ENCODE measurements at places on chromosomes 6 and 20.

DNA sequence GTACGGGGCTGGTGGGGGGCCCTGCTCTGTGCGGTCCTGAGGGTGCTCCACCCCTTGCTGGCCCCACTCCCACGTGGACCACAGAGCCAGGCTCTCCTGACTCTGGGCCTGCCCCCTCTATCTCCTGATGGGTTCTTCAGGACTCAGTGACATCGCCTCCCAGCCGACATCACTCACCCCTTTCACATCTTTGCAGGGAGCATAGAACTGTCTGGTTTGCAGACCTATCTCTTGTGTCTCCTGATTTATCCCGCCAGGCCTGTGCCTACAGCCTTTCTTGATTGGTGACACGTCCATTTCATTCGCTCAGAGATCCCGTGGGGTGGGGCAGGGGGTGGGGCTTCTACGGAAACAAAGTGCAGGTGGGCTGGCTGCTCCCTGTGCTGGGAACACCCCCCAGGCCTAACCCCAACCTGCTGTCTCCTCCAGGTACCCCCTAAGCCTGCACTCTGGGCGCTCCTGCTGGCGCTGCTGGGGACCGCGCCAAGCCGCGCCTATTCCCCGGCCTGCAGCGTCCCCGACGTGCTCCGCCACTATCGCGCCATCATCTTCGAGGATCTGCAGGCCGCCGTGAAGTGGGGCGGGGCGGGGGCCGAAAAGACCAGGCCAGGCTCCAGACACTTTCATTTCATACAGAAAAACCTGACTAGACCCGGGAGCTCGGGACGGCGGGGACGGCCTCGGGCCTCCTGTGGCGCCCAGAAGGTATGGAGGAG lies 1.7 kb downstream of the C20orf204 start:
- DNase-seq, result no peak

GRCh38 chr20:37314099-37314498 lies 24.6 kb downstream of the MANBAL start:
- no peak for DNase-seq

GRCh38 chr6:131694832-131695426 lies 6.3 kb downstream of the OR2A4 start:
- peak; percentile 16 for DNase-seq

GRCh38 chr6:119800526-119800925 lies 451.0 kb upstream of the MAN1A1 start:
- peak; percentile 4 for DNase-seq

GRCh38 chr20:63831993-63832686 lies 1.1 kb upstream of the ZBTB46 start:
- no peak for DNase-seq

GRCh38 chr6:26306232-26306631 lies 58.8 kb upstream of the BTN3A2 start:
- DNase-seq, result no peak

DNA sequence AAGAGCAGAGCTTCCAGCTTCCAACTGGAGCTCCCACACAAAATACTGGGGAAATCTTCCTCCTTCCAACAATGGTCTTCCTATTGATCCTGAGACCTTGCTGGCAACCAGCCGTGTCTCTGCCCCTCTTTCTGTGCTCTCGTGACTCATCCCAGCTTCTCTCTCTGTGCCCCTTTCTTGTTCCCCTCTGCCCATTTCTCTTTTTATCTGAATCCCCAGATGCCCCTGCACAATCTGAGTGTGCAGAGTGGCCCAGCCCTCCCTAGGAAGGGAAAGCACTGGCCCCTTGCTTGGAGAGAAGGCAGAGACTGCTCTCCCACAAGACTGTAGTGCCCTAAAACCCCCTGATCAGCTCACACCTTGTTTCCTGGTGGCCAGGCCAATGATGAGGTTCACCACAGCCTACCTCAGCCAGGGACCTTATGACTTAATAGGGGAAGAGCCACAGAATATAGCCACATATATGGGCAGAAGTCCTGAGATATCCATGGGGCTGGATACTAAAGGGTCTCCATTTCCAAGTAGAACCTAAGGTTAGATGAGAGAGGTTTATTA lies 23.1 kb upstream of the MAS1L start:
- no peak for DNase-seq

DNA sequence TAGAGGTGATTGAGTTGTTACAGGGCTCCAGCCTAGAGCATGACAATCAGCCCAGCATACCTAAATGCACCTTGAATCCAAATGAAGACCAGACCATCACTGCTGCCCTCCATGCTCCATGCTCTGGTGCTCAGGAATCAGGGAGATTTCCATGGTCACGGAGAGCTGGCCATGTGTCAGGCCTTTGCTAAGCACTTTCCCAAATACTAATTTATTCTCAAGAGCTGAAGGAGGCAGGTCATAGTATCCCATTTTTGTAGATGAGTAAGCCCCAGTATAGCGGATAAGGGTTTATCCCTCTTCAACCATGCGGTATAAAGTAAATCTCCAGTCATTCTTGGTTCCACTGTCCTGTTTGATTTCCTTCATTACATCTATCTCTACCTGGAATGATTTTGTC lies 240.8 kb downstream of the TFAP2A start:
- no peak for DNase-seq

GRCh38 chr6:27128311-27129094 lies 119.0 kb upstream of the PRSS16 start:
- no peak for DNase-seq

DNA sequence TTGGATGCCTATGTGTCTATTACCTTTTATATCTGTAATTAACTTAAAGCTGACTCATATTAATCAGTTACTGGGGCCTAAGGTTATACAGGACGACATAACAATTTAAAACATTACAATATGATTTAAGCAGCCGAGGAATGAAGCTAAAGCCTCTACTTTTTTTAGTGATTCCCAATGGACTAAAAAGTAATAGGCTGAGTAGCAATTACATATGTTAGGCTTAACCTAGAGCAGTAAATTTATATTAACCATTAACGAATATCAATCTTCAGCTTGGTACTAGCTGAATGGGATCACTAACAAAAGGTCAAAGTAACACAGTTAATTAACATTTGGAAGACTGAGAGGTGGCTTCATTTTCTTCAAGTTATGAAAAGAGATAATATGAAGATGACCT lies 43.1 kb downstream of the STK38 start:
- no peak for DNase-seq
